ENCODE measurements at places on chromosomes 6 and 20.

GRCh38 chr6:54071821-54072340 lies 39.4 kb upstream of the MLIP start:
- no peak for DNase-seq

DNA sequence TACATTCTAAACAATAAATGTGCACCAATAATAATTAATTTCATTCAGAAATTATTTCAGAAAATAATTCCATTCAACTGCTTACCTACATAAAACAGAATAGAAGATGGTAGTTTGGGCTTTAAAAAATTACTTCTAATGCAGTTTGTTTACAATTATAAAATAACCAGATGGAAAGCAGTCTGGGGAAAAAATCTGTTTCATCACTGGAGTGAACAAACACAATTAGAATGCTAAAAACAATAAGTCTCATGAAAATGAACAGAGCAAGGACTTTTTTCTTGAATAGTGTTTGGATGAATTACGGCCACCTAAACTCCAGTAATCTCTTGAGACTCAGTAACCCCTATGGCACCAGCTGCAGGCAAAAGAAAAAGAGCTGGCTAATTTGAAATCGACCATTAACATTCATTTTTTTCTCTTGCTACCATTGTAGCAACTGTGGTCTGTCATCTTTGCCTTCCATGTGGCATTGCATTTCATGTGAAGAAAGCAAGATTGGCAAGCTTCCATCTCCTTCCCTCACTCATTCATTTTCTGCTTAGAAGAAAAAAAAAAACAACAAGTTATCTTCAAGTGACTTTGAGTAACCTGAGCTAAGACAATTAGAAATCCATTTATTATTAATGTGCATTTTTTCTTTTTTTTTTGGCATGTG lies 88.4 kb upstream of the CEP85L start:
- DNase-seq, result no peak

- no peak for DNase-seq
These were observed 108.7 kb upstream of the CNKSR3 start for GRCh38 chr6:154619146-154619545.

- no peak for DNase-seq
These were observed 152.6 kb downstream of the BCKDHB start for GRCh38 chr6:80259118-80259517.

DNA sequence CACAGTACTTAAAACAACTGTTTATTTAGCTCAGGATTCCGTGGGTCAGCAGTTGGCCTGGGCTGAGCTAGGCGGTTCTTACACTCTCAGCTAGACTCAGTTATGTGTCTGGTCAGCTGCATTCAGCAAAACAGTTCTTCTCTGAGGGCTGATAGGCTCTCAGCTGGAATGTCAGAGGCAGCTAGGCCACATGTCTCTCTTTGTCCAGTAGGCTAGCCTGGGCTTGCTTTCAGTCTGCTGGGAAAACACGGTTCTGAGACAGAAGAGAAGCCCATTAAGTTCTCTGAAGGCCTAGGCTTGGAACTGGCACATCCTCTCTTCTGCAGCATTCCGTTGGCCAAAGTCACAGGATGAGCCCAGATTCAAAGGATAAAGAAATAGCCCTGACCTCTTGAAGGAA lies 65.6 kb downstream of the TULP4 start:
- DNase-seq, result no peak

DNA sequence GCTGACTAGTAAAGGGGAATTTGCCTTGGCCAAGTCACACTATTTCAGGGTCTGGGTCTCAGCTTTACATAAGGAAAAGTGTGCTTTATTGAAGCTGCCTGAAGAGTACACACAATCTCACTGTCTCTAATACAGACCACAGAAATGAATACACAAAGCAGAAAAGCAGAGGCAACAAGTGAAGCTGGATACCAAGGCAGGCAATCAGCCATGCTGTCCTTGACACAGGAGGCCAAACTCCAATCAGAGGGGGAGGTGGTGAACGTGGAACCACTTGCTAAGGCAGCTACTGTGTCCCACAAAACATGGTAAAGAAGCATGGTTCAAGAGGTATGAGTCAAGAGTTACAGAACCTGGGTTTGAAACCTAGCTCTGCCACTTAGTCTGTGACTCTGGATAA lies 21.8 kb upstream of the CCND3 start:
- DNase-seq, result no peak

DNA sequence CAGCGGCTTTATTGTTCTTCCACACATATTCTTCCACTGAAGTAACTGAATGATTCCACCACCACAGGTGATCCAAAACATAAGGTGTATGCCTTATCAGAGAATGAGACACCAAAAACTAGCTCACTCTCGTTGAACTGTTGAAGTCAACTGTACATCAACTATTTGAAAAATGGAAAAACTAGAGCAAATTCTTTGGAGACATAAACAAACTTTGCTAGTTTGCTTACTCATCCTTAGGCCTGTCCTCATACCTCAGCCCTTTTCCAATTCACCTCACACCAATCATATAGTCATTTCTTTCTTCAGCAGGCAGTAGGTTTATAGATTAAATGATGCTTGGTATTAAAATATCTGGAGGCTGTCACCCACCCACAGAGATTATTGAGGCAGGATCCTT lies 77.1 kb upstream of the RNF217 start:
- no peak for DNase-seq

DNA sequence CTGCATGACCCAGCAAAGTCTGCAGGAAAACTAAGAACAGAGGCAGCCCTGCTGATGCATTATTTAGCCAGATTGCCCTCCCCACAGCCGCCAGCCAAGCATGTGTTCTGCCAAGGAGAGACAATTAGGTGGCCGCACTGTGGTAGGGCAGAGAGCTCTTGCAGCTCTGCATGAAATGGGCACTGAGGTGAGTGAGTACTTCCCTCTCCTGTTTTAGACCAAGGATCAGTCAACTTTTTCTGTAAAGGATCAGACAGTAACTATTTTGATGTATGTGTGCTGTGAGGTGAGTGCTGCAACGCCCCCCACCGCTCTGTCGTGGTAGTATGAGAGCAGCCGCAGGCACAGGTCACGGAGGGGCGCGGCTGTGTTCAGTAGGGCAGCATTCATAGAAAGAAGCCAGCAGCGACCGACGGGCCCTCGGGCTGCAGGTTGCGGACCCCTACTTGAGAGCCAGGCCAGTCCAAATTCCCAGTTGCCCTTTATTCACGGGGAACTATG lies 23.8 kb upstream of the FAM50B start:
- DNase-seq, result no peak

GRCh38 chr20:58235010-58235409 lies 6.6 kb upstream of the ANKRD60 start:
- DNase-seq, result no peak

DNA sequence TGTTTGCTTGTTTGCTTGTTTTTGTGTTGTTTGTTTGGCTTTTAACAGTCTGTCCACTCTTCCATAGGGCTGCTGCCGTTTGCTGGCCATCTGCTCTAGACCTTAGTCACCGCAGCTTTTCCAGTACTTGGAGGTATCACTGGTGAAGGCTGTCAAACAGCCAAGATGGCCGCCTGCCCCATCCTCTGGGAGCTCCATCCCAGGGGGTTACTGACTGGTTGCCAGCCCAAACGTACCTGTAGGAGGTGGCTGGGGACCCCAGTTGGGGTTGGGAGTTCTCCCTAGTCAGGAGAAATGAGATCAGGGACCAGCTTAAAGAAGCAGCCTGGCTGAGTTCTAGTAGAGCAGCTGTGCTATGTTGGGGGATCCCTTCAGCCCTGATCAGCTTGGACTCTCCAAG lies 418.4 kb downstream of the KHDRBS2 start:
- no peak for DNase-seq

DNA sequence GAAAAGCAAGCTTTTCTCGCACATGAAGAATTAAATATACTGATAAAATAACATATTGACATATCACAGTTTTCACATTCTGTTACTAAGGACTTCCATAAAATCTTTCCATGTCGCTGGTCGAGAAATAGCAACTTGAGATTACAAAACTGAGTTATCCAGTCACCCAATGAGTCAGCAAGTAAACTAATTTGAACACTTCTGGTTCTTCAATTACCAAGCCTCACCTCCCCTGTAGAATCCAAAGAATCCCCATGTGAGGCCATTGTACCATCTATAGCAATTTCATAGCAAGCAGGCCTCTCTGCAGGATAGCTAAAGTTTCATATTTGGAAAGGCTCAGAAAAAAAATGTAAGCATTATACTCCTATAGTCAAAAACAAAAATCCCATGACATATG lies 87.3 kb downstream of the PKHD1 start:
- no peak for DNase-seq

DNA sequence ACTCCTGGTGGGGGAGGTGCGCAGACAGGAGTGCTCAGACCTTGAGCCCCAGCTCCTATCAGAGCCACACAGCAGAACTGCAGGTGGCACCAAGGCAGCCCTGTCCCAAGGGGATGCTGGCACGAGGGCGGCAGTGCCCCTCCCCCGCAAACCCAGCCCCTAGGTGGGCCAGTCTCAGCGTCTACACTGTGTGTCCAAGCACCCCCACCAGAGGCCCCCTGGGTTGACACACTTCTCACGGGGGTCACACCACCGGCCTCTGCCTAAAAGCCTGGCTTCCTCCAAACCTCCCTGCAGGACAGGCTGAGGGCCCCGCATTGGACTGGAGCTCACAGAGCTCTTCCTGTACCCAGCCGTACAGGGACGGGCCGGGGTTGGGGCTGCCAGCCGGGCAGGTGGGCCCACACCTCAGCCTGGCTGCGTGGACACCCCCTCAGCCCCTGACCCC lies 8.1 kb downstream of the SLC2A4RG start:
- no peak for DNase-seq

DNA sequence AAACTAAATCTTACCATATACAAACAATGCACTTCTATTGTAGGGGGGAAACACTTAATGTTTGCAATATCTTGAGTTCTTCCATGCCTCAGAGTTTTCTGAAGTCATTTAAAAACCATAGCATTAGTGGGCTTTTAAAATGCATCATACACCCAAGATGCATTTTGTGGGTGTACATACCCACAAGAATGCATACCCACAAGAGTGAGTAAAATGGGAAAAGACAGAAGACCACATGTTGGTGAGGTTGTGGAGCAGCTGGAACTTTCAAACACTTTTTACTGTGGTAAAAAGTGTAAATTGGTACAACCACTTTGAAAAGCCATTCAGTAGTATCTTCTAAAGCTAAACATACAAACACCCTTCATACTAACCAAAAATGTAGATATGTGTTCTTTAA lies 57.5 kb downstream of the CYB5R4 start:
- DNase-seq, result no peak

DNA sequence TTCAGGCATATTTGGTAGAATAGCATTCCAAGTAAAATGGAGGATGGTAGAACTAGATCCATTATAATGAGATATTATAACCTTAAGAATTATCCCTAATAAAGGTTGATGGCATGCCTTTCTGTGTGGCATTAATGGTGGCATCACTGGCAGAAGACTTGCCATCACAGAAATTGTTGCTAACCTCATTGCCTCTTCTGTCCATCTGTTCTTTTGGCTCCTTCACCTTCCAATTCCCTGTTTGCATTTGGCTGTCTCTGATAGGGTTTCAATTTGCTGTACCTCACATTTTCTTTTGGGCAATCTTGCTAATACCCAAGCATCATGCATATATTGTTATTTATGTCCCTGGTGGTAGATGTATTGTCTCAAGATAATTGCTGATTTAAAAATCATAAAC lies 98.9 kb downstream of the SMPDL3A start:
- no peak for DNase-seq

DNA sequence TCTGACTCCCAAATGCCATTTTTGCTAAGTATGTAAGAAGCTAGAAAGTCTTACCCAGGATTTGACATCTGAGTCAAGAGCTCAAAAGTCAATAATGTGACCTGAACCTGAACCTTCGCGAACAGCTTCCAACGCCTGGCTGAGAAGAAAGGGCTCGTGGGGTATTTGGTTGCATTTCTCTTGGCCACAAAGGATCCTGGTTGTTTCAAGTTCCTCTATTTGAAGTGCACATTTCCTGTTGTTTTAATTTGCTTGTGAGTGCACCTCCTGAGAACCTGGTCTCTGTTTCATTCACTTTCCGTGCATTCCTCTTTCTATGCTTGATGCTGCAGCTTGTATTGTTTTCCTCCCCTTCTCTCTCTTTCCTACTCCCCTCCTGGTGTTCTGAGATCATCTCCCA lies 212.5 kb downstream of the FOXA2 start:
- DNase-seq, result no peak

DNA sequence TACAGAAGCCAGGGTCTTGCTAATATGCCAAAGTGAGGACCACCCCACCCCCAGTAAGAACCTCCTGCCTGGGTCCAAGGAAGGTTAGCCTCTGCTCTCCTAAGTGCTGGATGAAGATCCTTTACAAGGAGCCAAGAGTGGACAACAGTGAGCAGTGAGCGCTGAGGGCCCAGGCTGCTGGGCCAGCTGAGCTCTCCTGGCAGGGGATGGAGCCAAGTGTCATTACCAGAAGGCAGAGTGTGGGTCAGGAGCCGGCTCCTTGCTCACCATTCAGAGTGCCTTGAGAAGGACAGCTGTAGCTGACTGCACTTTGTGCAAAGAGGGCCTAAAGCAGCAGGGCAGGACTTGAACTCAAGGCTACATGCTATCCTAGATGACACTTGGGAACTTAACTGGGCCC lies 16.9 kb downstream of the MAFB start:
- DNase-seq, result no peak

DNA sequence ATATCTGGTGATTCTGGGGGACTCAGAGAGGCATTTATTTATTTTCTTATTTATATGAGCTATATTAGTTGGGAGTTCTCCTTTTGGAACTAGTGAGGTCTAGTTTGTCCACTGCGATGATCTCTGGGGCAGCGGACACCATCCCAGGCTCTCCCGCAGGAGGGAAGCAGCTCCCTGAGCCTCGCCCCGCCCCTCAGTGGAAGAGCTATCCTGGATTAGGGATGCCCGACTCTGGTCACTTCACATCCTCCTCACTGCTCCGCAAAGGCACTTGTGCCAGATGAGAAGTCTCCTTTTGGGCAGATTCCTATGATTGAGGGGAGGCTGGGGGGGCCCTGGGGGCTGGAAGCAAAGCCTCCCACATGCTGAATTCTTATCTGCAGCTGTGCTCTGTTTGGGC lies 3.6 kb upstream of the MAS1 start:
- DNase-seq, result no peak

DNA sequence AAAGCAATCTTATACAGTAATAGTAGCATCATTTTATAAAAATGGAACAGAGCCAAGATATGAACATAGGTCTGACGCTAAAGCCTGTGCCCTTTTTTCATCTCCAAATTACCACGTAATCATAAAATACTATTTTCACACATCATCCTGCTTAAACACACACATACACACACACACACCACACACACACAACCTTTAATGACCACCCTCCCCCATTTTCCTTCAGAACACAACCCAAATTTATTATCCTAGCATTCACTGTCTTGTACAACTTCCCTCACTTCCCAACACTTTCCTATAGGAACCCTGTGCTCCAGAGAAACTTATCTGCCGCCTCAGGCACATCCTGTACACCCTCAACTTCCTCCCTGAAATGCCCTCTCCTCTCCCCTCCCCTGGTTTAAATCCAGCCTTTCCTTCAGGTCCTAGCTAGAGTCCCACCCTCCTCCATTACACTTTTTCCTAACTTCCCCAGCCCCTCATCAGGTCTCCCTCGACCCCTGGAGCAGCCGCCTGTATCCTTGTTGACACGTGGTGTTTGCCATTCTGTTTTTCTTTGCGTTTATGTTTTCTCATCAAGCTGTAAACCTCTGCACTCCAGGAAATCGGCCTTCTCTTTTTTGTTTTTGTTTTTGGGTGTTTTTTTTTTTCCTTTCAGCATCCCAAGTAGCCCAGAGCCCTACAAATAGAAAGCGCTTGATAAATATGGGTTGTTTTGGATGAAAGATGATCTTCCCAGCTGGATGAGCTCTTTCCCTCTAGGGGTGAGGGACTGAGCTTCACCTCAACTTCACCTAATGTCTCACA lies 968 bp upstream of the MMP24 start:
- peak; percentile 18 for DNase-seq
